B cell (primary cell): ENCODE measurements at places on chromosomes 7 and 10.

GRCh38 chr7:41170466-41170865, 532.4 kb downstream of the INHBA start:
- DNase-seq: no peak

GRCh38 chr10:83886871-83887270, 252.4 kb upstream of the GHITM start:
- no peak for DNase-seq

DNA sequence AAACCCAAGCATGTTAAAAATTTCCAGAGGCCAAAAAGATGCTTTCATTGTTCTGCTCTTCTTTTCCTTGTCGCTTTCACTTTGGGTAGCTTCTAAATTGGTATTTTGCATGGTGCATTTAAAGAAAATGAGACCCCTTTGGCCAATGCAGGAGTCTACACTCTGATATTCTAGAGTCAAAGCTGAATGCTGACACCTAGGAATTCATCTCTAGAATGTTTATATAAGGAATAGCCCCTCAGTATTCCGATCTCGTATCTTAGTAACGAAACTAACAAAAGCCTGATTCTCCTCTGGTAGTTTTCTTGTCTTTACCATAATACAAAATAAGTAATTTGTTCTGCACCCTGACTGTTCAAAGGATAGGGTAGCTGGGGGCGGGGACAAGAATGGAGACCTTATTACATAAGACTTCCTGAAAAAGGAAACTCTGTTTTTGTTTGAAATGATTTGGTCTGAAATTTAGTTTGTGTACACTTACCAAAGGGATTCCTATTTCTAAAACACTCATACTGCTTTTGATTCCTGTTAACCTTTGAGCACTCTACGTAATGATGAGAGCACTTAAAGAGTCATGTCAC, 17.1 kb downstream of the IKZF1 start:
- no peak for DNase-seq

- peak; percentile 64 for DNase-seq
These were observed 296.4 kb upstream of the MKLN1 start for GRCh38 chr7:131031099-131031868.

- DNase-seq: no peak
These were observed 1.2 kb upstream of the PLXNA4 start for GRCh38 chr7:132577206-132578049.

DNA sequence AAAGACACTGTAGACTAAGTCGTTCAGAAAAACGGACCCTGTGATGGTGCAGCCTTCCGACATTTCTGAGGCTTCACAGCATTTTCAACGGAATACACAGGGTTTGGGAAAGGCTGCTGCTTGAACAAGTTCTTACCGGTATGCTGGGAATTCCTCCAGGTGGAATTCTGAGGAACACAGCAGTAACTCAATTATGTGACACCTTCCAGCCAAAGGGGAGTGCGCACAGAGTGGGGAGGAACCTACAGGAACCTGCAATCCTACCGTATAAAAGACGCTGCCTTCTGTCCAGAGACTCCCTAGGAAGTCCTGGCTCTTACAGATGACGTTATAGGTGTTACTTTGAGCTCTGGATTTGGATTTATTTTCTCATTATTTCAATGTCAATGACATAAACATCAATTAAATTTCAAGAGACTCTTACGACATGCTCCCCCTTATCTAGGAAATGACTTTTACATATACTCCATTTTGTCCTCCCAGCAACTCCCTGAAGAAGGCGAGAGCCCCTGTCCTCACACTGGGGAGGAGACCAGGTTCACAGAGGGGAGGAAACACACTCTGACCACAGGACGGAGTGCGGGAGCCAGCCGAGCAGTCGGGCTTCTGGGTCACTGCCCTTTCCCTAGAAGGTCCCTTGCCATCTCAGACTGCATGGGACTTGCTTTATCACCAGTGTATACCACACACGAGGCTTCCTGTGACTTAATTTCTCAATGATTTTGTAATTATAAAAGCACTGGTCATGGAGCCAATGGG, 27.9 kb downstream of the VIPR2 start:
- no peak for DNase-seq

DNA sequence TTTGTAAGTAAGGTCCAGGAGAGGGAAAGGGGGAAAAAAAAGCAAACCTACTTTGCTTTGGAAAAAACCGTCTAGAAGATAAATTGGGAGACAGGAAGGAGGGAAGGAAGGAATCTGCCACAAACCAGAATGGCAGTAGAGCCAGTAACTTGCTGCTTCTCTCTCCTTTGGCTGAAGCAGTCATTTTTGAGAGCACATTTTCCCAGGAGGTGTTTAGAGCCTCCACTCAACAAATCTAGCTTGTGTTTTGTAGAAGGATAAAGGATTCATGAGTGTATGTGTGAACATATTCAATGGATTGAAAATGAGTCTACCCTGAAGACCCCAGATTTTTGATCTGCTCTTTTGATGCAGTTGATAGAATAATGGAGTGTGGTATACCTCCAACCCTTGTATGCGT, 2.6 kb downstream of the NRG3 start:
- DNase-seq: no peak

DNA sequence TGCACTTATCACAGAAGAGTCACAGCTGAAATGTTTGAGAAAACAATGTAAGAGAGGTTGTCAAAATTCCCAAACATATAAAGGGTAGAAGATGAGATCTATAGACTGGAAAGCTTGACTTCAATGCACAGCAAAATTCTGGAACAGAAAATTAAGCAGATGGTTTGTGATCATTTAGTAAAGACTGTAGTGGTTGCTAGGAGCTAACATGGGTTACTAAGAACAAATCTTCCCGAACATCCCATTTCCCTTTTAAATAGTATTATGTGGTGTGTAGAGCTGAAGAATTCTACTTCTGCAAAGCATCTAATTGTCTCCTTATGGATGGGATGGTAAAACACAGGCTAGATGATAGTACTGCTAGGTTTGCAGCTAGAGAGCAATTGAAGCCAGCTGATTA, 312.3 kb downstream of the CAMK1D start:
- DNase-seq: no peak

GRCh38 chr10:119542988-119543813, 682 bp upstream of the RGS10 start:
- peak; percentile 81 for DNase-seq

GRCh38 chr10:114357515-114357996, 46.7 kb downstream of the AFAP1L2 start:
- DNase-seq: no peak

DNA sequence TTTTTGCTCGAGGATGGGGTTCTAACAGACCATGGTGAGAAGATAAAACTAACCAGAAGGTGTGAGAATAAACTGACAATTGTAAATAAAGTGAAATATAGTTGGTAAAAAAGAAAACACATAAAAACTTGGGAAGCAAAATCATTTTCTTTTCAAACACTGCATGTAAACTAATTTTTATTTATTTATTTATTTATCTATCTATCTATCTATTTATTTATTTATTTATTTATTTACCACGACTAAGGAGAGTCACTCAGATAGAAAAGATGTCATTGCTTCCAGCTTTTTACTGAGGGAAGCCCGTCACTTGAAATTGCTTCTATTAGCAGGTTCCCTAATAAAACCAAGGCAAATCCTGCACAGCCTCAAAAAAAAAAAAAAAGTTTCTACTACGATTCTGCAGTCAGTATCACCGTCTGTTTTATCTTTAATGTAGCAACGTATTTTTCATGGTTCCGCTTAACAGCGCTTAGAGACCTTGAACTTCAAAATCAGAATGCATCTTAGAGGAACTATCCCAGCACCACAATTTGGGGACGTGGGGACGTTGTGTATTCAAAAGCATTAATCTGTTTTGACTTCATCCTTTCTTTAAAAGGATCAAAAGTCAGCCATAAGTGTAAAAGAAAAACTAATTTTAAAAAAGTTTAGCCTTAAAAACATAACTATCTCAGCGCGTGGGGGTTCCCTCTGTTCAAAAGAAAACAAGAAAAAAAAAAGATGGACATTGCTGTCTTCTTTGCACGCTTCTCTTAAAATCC, 33.3 kb upstream of the EBLN1 start:
- peak; percentile 63 for DNase-seq

GRCh38 chr10:117158297-117158696, 20.2 kb upstream of the VAX1 start:
- no peak for DNase-seq

- no peak for DNase-seq
These were observed 383.8 kb downstream of the TNS3 start for GRCh38 chr7:47198159-47198558.
